Tibial nerve (tissue), 4 donors: ENCODE measurements at places on chromosomes 11 and 22. TPM values are rescaled to one million over a fixed set of nuclear protein-coding genes. Genes with fewer than 3 reads are reported as not detected.

OR10D3 gene
- total RNA-seq = not detected

DNA sequence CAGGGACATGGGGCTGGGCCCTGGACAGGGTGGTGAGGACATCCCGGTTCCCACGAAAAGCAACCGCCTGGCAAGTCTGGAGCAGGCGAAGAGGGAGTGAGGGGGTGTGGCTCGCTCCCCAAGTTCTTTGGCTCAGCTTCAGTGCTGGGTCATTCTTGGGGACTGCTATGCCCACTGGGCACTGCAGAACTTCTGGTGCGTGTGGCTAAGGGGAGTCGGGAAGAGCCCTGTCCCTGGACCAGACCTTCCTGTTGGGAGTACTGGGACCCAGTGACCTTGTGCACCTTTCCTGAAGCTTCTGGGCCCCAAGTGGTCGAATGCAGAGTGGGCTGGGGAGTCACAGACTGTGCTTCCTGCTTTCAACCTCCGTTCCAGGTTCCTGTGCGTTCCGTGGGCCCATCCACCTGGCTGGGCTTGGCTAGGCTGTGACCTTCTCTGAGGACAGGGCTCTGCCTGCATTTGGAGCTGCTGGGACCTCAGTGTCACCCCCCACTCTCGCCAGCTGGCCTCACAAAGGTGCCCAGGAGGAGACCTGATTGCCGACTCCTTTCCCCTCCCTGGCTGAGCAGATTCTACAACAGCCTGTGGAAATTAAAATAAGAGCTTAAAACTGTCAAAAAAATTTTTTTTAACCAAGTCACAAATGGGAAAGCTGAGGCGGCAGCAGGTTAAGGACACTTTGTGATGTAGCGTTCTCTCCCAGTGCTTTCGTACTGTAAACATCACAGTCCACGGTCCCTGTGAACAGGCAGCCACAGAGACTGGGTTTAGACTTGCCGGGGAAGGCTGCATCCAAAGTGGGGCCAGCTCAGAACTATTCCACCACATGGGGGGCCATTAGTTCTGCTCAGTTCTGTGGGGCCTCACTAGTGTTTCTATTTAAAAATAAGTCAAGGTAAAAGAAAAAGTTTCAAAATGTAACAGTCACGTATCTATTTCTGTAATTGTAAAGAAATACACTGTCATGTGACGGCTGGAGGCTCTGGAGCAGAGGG, 63.8 kb upstream of the WNT7B start:
- no peaks in the 10 kb centered on the region for H3K36me3 ChIP-seq
- DNase-seq = no peak

GRCh38 chr11:123209591-123209990, 14.5 kb upstream of the CLMP start:
- no peak overlapping the region for H3K27ac ChIP-seq
- no peak overlapping the region for H3K4me3 ChIP-seq
- no peak for DNase-seq
- H3K27me3 ChIP-seq = no peaks in the 10 kb centered on the region
- no peaks in the 10 kb centered on the region for H3K4me1 ChIP-seq
- H3K36me3 ChIP-seq = no peaks in the 10 kb centered on the region

- no peak for DNase-seq
- no peaks in the 10 kb centered on the region for H3K36me3 ChIP-seq
- no peak overlapping the region for H3K4me3 ChIP-seq
- H3K4me1 ChIP-seq = peaks cover 9% of the 10 kb centered on the region
- H3K27me3 ChIP-seq = peaks cover 29% of the 10 kb centered on the region
- no peak overlapping the region for H3K27ac ChIP-seq
These were observed 30.6 kb upstream of the ROBO3 start for GRCh38 chr11:124834526-124835180.

DNA sequence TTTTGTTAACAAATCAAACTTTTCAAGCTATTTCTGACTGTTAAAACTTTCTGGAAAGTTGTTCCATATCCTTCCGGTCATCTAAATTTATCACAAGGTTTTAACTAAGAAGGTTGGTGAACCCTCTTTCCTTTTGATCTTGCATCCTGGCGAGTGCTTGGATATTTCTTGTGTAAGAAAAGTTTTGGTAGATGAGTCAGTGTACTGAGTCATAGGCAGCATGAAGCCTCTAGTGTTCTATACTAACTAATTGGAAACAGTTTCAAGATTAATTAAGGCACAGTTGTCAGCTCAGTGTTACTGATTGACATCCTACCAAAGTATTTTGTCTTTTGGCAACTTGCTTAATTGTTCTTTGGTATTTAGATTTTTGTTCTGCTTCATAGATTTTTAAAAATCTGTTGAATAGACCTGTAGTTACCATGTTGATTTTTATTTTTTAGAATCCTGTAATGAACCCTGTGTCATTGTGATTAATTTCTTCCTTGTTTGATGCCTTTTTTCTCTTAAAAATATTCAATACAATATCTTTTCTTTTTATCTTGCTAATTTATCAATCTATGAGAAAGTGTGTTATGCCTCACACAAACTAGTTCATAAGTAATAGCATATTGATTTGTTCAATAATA, 38.0 kb downstream of the METTL15 start:
- no peaks in the 10 kb centered on the region for H3K36me3 ChIP-seq
- H3K27me3 ChIP-seq = no peaks in the 10 kb centered on the region
- no peak overlapping the region for H3K4me3 ChIP-seq
- no peak overlapping the region for H3K27ac ChIP-seq
- no peaks in the 10 kb centered on the region for H3K4me1 ChIP-seq
- no peak for DNase-seq

BSX gene
- not detected for total RNA-seq

- no peak for DNase-seq
- no peak overlapping the region for H3K4me3 ChIP-seq
- H3K4me1 ChIP-seq = no peaks in the 10 kb centered on the region
- H3K36me3 ChIP-seq = no peaks in the 10 kb centered on the region
These were observed 133.7 kb upstream of the NARS2 start for GRCh38 chr11:78708388-78708787.

- H3K4me3 ChIP-seq = no peak overlapping the region
- no peaks in the 10 kb centered on the region for H3K36me3 ChIP-seq
- no peaks in the 10 kb centered on the region for H3K27me3 ChIP-seq
- no peaks in the 10 kb centered on the region for H3K4me1 ChIP-seq
- no peak for DNase-seq
These were observed 14.8 kb downstream of the APLNR start for GRCh38 chr11:57222239-57222638.

DNA sequence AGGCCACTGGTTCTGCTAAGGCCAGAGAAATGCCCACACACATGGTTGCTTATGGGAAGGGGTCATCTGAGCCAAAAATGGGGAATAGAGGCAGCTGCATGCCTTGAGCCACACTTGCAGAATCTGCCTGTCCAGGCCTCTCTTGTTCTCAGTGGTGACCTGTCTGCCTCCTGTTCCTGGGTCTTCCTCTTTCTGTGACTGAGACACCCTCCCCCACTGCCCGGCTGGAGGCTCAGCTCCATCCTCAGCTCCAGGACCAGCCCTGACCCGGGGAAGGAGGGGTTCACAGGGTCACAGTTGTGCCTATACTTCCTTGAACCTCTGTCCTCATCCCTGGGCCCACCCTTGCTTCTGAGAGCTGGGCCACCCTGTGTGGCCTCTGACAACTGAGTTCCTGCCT, 52.3 kb downstream of the CSF2RB start:
- H3K36me3 ChIP-seq = no peaks in the 10 kb centered on the region
- no peak overlapping the region for H3K27ac ChIP-seq
- no peak for DNase-seq
- H3K27me3 ChIP-seq = peaks cover 3% of the 10 kb centered on the region
- no peak overlapping the region for H3K4me3 ChIP-seq

DNA sequence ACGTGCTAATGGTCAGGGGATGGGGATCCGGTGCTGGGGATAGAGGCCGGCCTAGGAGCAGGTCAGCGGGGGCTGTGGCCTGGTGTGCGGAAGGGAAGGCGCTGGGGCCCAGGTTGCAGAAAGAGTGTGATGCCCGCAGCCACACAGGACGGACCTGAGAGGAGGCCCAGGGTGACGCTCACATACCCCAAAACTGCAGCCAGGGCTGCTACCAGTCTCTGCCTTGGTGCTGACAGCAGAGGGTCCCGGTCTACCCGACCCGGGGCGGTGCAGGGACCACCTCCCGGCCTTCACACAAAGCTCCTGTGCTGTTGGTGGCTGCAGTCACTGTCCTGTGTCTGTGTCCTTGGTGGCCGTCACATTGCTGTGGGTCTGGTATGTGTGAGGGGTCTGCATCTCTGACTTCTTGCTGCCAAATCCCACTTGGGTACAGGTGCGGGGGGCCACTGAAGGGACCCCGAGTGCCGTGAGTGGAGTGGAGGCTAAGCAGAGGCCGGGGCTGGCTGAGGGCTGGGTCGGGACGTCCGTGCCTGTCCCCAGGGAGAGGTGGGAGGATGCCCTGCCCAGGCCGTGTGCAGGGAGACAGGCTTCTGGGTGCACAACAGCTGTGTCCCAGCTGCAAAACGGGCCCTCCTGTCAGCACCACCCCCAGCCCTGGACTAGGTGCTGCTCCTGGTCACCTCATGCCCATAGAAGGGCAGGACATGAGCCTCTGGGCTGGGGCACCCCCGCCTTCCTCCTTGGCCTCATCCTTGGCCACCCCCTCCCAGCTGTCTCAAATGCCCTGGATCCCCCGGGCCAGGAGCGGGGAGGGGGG, 1.5 kb downstream of the LSP1 start:
- H3K27ac ChIP-seq = no peak overlapping the region
- DNase-seq = no peak
- H3K27me3 ChIP-seq = no peaks in the 10 kb centered on the region
- H3K4me3 ChIP-seq = no peak overlapping the region

C11orf97 gene
- total RNA-seq = not detected

PPFIBP2 gene
- 110 TPM for total RNA-seq

VPS26B gene
- total RNA-seq = 33.7 TPM

DNA sequence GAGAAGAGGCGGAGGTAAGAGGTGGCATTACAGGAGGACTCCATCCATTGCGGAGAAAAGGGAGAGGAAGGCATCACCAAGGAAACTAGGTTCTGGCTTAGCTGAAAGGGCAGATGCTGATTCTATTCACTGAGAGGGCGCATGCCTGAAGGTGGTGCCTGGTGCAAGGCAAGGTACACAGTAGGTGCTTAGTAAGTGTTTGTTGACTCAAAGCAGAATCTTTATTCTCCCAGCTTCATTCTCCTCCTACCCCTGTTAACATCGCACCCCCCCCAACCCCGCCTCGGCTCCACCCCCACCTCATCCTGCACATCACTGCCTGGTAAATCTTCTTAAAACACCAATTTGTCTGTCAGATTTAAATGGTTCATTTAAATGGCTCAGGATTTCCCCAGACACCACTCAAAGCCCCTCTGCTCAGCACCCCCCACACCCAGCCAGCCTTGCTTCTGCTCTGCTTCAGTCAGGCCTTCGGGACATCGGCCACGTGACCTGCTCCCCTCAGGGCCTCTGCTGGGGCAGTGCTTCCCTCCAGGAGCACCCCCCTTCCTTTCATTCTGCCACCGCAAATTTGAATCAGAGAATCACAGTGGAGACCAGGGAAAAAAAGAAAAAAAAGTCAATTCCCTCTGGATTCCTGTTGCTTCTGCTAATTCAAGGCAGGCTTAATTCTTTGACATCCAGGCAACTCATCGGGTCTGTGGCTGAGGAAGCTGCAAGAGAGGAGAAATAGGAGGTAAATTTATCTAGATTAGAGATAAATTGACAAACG, 17.8 kb upstream of the RCN1 start:
- H3K36me3 ChIP-seq = no peaks in the 10 kb centered on the region
- DNase-seq = no peak
- H3K27ac ChIP-seq = no peak overlapping the region
- H3K4me3 ChIP-seq = no peak overlapping the region

OR56A1 gene
- total RNA-seq = not detected
